ENCODE measurements at places on chromosomes 16 and 17. TPM values are rescaled to one million over a fixed set of nuclear protein-coding genes. Genes with fewer than 3 reads are reported as not detected.

NPIPB8 gene
- not detected for total RNA-seq

- DNase-seq: no peak
These were observed 266.6 kb upstream of the EEF2KMT start for GRCh38 chr16:5364186-5364585.

DNA sequence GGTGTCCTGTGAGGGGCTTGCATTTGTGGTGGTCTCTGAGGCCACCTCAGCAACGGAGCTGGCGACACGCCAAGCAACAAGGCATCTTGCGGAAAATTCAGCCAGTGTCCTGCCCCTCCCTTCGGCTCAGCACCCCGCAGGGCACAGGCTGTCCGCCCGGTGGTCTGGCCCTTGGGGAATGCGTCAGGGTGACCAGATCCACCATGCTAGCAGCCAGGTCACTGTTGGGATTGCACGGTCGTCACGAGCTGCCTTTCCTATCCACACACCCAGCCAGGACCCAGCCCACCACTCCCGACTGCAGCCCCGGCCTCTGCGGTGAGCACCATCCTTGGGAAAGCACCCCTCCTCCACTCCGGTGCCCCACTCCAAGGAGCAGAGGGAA is 221.2 kb downstream of the NTN1 start:
- DNase-seq: no peak

DNA sequence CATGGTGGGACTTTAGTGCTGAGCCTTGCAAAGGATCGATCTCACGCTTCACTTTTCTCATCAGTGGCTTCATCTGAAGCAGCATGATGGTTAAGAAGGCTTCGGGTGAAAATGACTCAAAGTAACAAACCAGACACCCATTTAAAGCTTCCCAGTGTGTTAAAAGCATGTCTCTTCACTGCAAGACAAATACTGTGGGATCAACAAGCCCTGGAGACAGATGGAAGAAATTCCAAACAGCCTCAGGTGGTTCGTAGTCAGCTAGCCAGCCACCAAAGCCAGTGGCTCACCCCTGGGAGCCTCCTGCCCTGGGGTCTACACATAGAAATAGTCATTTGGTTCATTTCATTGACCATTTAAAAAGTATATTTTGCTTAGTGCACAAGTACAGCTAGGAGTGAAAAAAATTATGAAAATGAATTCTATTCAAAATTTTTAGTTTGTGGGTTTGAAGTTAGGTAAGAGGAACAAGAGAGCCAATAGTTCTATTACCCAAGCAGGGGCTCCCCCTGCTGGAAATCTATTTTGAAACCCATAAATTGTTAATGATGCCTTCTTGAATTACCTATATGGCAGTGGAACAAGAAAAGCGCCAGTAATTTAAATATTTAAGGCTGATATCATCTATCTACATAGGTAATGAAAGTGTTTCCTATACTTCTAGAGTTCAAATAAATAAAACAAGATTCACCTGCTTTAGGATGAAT is 51.6 kb downstream of the PMP22 start:
- no peak for DNase-seq

CCR7 gene
- total RNA-seq: 0.09 TPM

TBC1D26 gene
- total RNA-seq: not detected

- DNase-seq: no peak
These were observed 184.4 kb downstream of the SNX29 start for GRCh38 chr16:12160815-12161550.

- DNase-seq: no peak
These were observed 16.2 kb upstream of the PSMD7 start for GRCh38 chr16:74280448-74280847.

Measured in pancreas (tissue), 10 donors.